Activated CD8-positive, alpha-beta memory T cell treated with anti-CD3 and anti-CD28 coated beads for 1 hour (primary cell): ENCODE measurements at places on chromosomes 2 and 18.

GRCh38 chr2:239550357-239550756 is 149.5 kb upstream of the HDAC4 start:
- no peak for DNase-seq

DNA sequence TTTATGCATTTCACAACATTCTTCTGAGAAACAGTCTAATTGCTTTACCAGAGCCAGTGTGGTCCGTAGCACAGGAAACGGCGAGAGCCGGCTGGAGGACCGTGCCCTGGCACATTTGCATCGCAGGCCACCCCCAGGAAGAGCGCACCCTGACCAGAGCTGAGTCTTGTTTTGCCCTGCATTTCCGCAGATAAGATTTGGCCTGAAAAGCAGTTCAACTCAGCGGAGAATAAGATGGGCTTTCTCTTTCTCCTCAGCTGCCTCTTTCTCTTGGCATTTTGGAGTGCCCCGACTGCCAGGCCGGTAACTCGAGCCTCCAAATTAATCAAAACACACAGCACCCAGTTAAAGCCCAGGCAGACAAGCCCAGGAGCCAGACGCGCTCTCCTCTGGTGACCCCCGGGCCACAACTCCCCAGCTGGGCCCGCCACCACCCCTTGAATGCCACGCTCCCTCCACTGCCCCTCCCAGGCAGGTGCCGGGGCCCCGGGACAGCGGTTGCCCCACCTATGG is 464 bp downstream of the COL4A4 start:
- no peak for DNase-seq

DNA sequence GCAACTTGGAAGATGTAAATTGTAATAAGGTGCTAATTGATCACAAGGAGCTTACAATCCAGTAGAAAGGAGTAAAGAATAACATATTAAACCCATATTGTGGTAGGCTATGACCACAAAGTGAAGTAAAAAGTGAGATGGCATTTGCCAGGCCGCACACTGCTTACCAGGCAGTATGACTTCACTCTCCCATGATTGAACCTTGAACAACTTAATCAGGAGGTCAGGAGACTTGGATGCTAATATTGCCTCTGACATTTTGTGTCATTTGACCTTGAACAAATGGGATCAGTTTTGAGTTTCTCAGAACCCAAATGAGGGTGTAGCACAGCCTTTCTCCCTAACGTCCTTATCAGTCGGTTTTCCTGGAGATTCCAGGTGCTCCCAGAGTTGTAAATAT is 44.0 kb downstream of the SLC9A2 start:
- DNase-seq = no peak

- DNase-seq = no peak
Observed at GRCh38 chr2:24365826-24366225, 5.5 kb upstream of the ITSN2 start.

DNA sequence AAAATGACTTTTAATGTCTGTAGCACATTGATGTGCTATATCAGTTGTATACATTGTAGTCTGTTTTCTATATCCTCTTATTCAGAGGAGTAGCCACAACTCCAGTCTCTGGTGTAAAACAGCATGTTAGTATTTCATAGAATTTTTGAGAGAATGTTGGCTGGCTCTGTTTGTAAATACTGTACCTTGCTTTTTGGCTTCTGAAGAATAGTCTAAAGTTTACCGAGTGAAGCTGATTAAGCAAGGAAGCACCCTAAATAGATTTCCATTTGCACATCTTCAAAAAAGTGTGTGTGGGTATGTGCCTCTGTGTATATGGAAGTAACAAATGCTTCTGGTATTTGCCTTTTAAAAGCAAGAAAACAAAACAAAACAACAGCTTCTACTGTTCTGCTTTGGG is 50.5 kb downstream of the MAP4K4 start:
- no peak for DNase-seq

GRCh38 chr2:197883354-197884032 is 79.1 kb downstream of the PLCL1 start:
- no peak for DNase-seq
